ENCODE measurements at places on chromosomes 11 and 22.

GRCh38 chr11:35924811-35925210 lies 19.1 kb upstream of the LDLRAD3 start:
- DNase-seq = no peak

DNA sequence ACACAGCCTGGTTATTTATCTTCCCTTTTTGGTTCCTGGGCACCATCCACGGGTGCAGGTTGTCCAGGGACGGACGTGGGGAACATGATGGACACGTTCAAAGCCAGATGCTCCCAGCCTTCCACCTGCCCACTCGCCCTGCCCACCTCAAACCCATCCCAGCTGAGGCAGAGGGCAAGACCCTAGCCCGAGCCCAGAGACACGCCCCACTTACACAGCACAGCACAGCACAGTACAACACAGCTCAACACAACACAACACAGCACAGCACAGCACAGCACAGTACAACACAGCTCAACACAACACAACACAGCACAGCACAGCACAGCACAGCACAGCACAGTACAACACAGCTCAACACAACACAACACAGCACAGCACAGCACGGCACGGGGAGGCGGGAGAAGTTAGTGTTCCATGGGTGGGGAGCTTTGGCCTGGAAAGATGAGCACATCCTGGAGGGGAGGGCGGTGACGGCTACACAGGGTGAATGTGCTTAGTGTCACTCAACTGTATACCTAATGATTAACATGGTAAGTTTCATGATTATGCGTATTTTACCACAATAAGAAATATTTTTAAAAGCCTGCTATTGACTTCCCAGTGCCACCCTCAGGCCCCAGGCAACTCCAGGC lies 1507.5 kb downstream of the BRD1 start:
- DNase-seq = no peak

DNA sequence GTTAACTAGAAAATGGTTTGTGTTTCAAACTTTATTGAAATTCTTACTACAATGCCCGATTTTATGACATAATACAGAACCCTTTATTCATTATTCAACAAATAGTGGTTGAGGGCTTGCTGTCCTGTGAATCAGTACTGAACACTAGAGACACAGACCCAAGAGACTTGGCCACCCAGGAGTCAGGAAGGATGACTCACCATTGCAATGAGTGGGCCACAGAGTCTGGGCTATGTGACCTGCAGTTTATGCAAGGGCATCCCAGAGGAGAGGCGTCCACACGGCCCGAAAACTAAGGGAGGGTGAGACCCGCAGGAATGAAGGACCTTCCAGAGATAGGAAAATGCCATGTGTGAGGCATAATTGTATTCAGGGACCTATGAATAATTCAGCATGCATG lies 143.8 kb upstream of the DDI1 start:
- no peak for DNase-seq

GRCh38 chr11:123307276-123307675 lies 112.2 kb upstream of the CLMP start:
- no peak for DNase-seq

DNA sequence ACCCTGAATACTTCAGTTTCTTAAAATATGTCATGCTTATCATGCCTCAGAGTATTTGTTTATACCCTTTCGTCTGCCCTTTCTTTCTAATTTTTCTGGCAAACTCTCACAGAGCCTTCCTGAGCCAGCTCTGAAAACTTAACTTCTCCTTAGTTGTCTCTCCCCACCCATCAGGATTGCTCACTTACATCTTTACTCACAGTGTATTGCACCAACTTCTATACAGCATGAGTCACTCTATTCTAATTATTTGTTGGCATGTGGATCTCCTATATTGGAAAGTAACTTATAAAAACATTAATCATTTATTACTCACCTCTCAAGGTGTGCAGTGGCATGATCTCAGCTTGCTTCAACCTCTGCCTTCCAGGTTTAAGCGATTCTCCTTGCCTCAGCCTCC lies 114.9 kb downstream of the FANCF start:
- no peak for DNase-seq

- peak; percentile 64 for DNase-seq
Observed at GRCh38 chr22:50498322-50498890, 9.1 kb downstream of the LMF2 start.

DNA sequence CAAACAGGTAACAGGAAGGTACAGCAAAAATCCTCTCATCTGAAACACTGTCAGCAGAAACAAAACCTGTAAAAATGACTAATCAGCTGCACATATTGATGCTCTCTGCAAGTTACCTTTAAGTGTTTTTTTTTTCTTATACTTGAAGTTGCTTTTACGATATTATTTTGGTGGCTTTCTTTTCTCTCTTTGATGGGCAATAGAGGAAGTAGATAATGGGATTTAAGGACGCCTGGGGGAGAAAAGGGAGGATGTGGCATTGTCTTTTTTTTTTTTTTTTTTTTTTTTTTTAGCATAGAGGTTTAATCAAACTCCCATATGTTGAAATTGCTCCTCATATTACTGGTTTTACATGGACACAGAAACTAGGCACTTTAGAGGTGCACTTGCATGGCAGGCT lies 11.4 kb upstream of the ADSL start:
- DNase-seq = no peak

DNA sequence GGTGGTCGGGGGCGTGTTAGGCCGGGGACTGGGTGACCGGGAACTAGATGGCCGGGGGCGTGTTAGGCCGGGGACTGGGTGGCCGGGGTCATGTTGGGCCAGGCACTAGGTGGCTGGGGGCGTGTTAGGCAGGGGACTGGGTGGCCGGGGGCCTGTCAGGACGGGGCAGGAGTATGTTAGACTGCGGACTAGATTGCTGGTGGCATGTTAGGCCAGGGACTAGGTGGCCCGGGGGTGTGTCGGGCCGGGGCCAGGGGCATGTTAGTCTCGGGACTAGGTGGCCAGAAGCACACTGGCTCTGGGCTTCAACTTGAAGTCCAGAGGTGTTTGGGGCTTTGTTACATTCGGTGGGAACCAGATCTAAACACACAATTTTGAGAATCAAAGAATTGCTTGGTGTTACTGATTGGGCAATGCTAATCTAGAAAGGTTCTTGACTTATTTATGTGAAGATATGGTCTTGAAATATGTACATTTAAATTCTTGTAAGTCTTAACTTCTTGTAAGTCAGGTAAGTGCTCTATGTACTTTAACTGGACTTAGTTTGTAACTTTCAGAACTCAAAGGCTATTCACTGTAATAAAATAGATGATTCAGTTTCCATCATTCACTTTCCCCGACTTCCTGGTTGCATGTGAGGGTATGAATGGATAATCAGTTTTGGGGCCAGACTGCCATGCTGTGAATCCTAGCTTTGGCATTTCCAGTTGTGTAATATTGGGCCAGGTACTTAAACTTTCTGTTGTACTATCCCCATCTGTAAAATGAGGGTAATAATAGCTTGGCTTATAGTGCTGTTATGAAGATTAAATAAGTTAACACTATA lies 1.1 kb downstream of the EXT2 start:
- DNase-seq = no peak

- DNase-seq = no peak
Observed at GRCh38 chr11:61338783-61339489, 5.9 kb downstream of the TKFC start.

DNA sequence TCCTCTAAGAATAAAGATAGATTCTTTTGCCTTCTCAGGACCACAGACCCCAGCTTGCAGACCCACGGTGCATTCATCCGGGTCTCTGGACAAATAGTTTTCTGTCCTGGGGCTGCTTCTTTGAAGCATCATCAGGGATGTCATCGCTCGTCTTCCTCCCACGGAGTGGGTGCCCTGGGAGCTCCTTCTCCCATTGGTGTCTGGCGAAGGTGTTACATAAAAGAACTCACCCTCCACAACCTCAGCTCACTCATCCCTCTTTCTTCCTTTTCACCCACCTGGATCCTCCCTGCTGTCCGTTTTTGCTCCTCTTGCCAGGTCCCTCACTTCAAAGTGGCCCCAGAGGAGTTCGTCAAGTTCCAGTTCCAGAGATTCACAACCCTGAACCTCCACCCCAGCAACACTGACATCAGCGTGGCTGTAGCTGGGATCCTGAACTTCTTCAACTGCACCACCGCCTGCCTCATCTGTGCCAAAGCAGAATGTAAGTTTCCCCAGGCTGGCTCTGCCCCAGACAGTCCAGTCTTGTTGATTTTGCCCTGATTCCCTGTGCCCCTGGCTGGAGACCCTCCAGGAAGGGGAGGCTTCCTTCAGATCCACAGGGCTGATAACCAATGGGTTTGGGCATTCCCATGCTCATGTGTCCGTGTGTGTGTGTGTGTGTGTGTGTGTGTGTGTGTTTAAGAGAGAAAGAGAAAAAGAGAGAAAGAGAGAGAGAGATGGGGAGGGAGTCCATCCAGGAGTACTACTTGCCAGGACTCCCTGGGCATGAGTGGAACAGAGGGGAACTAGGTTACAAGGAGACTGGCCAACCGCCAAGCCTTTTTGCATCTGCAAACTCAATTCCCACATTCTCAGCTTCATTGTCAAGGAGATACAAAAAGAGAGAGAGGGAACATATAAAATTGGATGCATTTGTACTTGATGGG lies 204.2 kb upstream of the TBCEL start:
- DNase-seq = no peak

DNA sequence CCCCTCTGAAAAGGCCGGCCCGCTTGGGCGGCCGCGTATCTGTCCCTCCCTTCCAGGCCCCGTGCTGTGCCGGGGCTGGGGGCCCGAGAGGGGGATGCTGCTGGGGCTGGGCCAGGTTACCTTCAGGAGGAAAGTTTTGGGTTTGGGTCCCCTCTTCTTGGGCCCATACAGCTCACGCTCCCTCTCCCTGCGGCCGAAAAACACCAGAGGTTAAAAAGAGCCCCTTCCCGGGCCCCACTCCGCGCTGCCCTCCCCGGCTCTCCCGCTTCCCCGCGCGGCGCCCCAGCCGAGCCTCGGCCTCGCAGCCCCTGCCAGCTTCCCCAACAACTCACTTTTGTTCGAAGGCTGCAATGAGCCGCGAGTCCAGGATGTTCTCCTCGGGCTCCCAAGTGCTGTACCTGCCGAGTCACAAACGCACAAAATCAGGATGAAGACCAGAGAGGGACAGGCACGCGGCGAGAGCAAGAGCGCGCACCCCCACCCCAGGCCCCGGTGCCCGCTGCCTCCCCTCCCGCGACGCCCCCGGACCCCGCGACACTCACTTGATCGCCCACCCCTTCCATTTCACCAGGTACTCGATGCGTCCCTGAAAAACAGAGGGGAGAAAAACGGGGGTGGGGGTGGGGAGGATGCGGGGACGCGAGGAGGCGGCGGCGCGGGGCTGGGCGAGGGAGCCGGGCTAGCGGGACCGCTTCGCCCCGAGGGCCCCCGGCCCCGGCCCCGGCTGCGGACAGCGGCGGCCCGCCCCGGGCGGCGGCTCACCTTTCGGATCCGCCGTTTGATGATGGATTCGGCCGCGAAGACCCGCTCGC lies 450 bp downstream of the CBX6 start:
- DNase-seq = peak; percentile 42

DNA sequence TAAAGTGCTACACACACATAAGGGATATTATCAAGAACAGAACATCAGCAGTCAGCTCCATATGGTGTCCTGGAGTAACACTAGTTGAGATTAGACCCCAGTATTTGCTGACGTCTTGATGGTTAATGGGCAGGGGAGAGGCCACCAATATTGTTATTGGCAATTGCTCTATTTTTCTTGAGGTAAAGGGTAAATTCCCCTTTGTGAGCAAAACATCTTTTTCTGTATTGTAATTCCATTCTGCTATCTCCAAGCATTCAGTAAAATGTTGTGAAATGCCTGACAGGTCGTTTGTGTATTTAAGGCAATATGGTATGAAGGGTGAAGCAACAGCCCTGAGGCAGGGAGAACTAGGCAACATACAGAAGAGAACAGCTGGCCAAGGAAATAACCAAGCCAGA lies 21.9 kb downstream of the PC start:
- DNase-seq = no peak

DNA sequence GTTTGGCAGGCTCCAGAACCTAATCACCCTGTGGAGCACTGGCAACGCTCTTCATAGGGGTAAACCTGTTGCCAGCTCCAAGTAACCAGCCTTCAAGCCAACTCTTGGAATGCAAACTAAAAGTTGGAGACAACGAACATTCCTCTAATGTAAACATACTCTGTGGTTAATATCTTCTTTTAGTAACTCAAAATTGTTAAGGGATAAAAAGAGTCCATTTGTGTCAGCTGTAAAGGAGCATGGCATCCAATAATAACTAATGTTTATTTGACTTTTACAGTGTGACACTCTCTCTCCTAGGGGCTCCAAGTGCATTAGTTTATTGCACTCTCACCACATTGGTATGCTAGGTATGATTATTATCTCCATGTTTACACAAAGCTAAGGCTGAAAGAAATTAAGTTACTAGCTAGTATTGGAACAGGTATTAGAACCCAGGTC lies 31.0 kb upstream of the AMOTL1 start:
- no peak for DNase-seq

GRCh38 chr11:63951779-63952536 lies 13.2 kb downstream of the NAA40 start:
- no peak for DNase-seq

GRCh38 chr22:44677871-44678555 lies 24.0 kb upstream of the PRR5 start:
- no peak for DNase-seq

DNA sequence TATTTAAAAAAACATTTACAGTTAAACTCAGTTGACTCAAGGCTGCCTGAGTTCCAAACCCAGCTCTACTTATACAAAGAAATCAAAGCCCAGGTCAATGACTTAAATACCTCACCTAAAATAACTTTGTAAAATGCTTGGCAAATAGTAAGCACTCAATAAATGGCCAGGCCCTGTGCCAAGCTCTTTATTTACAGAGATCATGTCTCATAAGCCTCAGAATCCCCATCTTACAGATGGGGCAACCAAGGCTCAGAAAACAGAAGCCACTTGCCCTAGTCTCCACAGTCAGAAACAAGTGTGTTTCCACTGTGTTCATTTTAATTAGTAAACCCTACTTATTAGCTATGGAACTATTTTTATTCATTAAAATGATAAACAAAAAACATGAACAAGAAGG lies 30.5 kb upstream of the TTC28 start:
- no peak for DNase-seq

DNA sequence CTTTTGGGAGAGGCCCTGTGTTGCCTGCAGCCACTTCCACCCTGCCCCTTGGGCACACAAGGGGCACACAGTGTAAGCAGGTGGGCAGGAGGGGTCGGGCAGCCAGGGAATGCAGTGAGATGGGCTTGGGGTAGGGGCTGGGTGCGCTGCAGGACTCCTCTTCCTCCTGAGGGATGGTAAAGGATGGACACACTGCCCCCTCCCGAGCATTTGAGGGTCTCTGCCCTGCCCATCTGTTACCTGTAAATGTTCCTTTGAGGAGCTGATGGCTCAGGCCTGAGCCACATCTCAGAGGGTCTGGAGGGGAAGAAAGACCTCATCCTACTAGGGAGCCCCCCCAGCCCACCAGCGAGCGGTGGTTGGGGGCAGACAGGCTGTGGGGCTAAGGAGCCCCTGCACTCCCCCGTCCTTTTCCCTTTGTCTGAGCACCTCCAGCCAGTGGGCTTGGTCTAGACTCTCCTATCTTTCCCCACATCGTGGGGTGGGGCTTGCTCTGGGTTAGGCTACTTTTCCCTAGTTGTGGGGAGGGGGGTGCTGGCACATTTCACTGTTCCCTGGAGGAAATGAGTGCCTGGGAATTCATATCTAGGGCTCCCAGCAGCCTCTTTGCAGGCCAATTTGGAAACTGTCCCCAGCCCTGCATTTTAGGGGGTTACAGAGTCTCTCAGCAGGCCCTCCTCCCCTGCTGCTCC lies 1.7 kb upstream of the TSSC4 start:
- DNase-seq = peak; percentile 28

- DNase-seq = no peak
Observed at GRCh38 chr11:23540101-23540561, 679.9 kb upstream of the CCDC179 start.

GRCh38 chr11:30956751-30957150 lies 370.6 kb upstream of the MPPED2 start:
- DNase-seq = no peak

GRCh38 chr11:83140691-83141455 lies 16.1 kb upstream of the PCF11 start:
- DNase-seq = no peak
